NCI-H82 (cell line): ENCODE measurements at places on chromosomes 6 and 20.

DNA sequence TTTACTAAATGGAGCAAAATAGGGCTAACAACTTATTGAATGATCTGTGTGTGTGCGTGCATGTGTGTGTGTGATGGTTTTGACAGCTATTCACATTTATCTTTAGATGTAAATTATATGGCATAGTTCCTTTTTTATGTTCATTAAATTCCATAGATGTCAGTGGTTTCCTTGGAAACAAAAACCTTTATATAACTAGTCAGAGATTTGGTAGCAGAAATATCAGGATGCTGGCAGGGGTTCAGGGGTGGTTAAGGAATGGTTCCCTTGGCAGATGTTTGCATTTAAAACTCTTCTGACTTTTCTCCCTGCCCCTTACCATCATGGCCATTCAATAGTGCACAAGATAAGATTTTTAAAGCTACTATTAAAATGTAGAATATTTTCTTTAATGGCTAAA lies 256.6 kb downstream of the PLCB1 start:
- no peak for DNase-seq

DNA sequence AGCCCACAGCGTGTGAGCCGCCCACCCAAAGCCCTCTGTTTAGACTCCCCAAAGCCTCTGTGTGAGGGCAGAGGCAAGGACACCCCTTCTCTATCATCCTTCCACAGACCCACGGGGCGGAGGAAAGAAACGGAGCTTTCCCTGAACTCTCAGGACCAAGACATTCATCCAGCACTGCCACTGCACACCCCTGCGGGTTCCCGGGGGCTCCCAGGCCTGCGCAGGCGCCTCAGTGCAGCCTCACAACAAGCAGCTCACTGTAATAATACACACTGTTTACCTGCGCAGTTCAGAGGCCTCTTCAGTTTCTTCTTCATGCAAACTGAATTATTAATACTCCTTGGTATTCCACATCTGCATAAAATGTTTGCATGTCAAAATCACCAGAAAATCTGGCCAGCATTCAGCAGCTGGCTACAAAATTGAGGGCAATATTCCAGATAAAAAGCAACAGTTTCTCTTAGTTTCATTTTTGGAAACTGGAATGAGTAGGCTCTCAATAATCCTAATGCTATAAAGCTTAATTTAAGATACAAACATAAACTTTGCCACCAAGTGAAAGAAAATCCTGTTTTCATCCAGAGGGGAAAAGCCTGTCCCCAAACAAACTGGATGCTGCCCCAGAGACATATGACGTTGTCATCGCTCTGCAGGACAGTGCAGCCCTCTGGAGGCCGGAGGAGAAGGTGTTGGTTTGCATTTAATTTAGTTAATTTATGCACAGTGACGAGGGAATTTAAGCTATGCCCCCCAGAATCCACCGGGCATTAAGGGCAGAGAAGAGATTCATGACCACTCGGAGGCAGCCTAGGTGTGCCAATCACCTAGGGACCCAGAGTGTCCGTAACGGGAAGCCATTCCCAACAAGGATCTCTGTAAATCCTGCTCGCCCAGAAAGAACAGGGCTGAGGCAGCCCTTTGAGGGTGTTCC lies 45.3 kb downstream of the NINL start:
- peak; percentile 69 for DNase-seq

GRCh38 chr6:116381000-116381399 lies 10.3 kb downstream of the DSE start:
- DNase-seq = no peak

DNA sequence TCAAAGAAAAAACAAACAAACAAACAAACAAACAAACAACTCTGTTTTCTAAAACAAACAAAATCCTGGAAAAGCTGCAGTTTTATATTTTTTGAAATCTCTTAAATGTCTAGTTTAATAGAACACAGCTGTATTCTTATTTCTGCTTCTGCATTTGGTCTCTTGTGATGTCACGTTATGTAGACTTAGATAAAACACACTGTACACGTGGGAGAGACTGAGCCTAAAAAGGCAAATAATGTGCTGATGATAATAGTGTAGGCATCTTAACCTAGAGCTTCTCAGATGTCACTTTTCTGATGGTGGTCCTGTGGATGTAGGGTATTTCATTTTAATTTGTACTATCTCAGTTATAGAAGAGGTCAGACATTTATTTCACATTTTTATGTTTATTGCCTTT lies 261.7 kb downstream of the UTRN start:
- no peak for DNase-seq

GRCh38 chr20:20519269-20519668 lies 151.4 kb downstream of the INSM1 start:
- no peak for DNase-seq
